ENCODE measurements at places on chromosomes 7 and 10. TPM values are rescaled to one million over a fixed set of nuclear protein-coding genes. Genes with fewer than 3 reads are reported as not detected.

The PNLIPRP1 gene
- not detected for total RNA-seq

The GNAT3 gene
- total RNA-seq, result not detected

The MACROH2A2 gene
- total RNA-seq, result 4.8 TPM

The ANKRD7 gene
- total RNA-seq, result not detected

The C7orf33 gene
- total RNA-seq, result not detected

The CLCN1 gene
- total RNA-seq, result 0.17 TPM

The SGCE gene
- 0.50 TPM for total RNA-seq

The CABCOCO1 gene
- total RNA-seq, result not detected

The OR6V1 gene
- not detected for total RNA-seq

The SAMD9L gene
- 19.8 TPM for total RNA-seq

The EBF3 gene
- total RNA-seq, result not detected

The LIPK gene
- total RNA-seq, result not detected

The TDRD1 gene
- 0.76 TPM for total RNA-seq

GRCh38 chr7:12567015-12567414 lies 3.5 kb upstream of the SCIN start:
- H3K36me3 ChIP-seq, result no peaks in the 10 kb centered on the region
- peaks cover 26% of the 10 kb centered on the region for H3K27me3 ChIP-seq
- DNase-seq, result no peak
- H3K27ac ChIP-seq, result no peak overlapping the region

- no peaks in the 10 kb centered on the region for H3K36me3 ChIP-seq
- no peaks in the 10 kb centered on the region for H3K4me1 ChIP-seq
- no peaks in the 10 kb centered on the region for H3K27me3 ChIP-seq
Observed at GRCh38 chr7:3432911-3433310, 131.9 kb downstream of the SDK1 start.

GRCh38 chr10:64733980-64734379 lies 1212.8 kb downstream of the REEP3 start:
- no peaks in the 10 kb centered on the region for H3K36me3 ChIP-seq
- no peaks in the 10 kb centered on the region for H3K4me1 ChIP-seq
- DNase-seq, result no peak
- H3K4me3 ChIP-seq, result no peak overlapping the region
- no peaks in the 10 kb centered on the region for H3K27me3 ChIP-seq

- no peaks in the 10 kb centered on the region for H3K4me1 ChIP-seq
- H3K36me3 ChIP-seq, result peaks cover 5% of the 10 kb centered on the region
- DNase-seq, result peak; percentile 62
- H3K4me3 ChIP-seq, result no peak overlapping the region
- H3K27me3 ChIP-seq, result peaks cover 23% of the 10 kb centered on the region
- H3K27ac ChIP-seq, result no peak overlapping the region
Observed at GRCh38 chr10:117442944-117443685, 67.9 kb upstream of the PDZD8 start.

GRCh38 chr10:104816501-104816900 lies 175.4 kb downstream of the SORCS3 start:
- no peaks in the 10 kb centered on the region for H3K27me3 ChIP-seq
- DNase-seq, result no peak
- no peak overlapping the region for H3K27ac ChIP-seq
- H3K4me3 ChIP-seq, result no peak overlapping the region

DNA sequence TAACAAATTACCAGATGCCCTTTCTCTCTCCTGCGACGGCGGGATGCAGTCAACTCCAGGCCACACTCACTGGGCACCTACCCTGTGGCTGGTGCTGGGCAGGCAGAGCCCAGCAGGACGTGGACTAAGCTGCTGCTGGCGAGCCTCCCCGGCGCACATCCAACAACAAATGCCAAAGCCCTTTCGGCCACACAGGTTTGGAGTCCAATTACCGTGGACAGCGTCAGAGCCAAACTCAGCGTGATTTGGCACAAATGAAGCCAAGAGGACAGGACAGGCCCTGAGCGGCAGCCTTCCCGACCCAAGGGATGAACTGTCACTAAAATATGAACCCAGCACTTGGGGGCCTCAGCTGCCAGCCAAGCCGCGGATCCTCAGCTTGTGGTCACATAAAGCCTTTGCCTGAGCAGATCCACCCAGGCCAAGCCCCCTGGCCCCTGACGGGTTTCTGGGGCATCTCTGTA lies 28.4 kb downstream of the DAGLB start:
- H3K4me3 ChIP-seq, result no peak overlapping the region
- H3K27me3 ChIP-seq, result no peaks in the 10 kb centered on the region
- H3K4me1 ChIP-seq, result peaks cover 9% of the 10 kb centered on the region
- no peak overlapping the region for H3K27ac ChIP-seq

DNA sequence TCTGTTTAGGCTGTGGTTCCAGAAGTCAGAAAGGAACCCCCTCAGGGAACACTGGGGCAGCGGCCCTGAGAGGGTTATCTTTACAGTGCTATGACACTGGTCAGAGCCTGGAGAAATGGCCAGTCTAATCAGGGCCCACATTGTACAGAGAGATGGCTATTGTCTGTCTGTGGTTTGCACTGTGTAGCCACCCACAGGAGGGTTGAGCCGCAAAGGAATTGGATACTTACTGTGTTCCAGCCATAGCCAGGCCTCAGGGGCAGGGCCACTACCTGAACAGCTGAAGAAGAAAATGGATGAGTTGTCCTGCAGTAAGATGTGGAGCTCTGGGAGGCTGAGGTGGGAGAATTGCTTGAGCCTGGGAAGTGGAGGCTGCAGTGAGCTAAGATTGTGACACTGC lies 47.5 kb upstream of the PODXL start:
- H3K27ac ChIP-seq, result no peak overlapping the region
- no peak overlapping the region for H3K4me3 ChIP-seq
- no peak for DNase-seq
- H3K27me3 ChIP-seq, result peaks cover 9% of the 10 kb centered on the region
- H3K36me3 ChIP-seq, result no peaks in the 10 kb centered on the region

- H3K4me1 ChIP-seq, result peaks cover 46% of the 10 kb centered on the region
- no peaks in the 10 kb centered on the region for H3K36me3 ChIP-seq
- H3K27me3 ChIP-seq, result peaks cover 5% of the 10 kb centered on the region
- no peak overlapping the region for H3K4me3 ChIP-seq
Observed at GRCh38 chr7:128450409-128450808, 5.3 kb upstream of the HILPDA start.

GRCh38 chr7:154463794-154464193 lies 411.6 kb downstream of the DPP6 start:
- DNase-seq, result no peak
- no peaks in the 10 kb centered on the region for H3K4me1 ChIP-seq
- no peak overlapping the region for H3K4me3 ChIP-seq
- H3K36me3 ChIP-seq, result no peaks in the 10 kb centered on the region

- no peak for DNase-seq
- peak overlapping the region; percentile 24 for H3K27ac ChIP-seq
- peaks cover 10% of the 10 kb centered on the region for H3K27me3 ChIP-seq
- peaks cover 8% of the 10 kb centered on the region for H3K4me1 ChIP-seq
- peak overlapping the region; percentile 69 for H3K4me3 ChIP-seq
- H3K36me3 ChIP-seq, result no peaks in the 10 kb centered on the region
Observed at GRCh38 chr7:157585113-157585861, 248.5 kb downstream of the DNAJB6 start.

- peaks cover 4% of the 10 kb centered on the region for H3K4me1 ChIP-seq
- DNase-seq, result no peak
- no peak overlapping the region for H3K27ac ChIP-seq
Observed at GRCh38 chr10:97923057-97923456, 73.4 kb downstream of the GOLGA7B start.

DNA sequence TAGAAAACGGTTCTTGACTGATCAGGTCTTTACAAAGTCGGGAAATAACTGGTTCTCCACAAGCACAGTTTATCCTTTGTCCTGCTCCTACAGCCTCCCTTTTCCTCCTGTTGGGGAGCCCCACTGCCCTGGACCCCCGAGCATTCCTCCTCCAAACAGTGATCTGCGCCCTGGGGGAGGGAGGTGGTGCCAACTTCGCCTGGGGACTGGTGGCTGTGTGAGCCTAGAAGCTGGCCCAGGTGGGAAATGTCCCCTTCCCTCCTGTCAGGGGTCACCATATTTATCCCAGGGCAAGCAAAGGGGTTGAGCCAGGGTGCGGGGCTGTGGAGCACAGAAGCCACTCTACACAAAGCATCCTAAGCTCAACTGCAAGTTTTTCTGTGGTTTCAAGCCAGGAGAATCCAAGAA lies 5.2 kb downstream of the HMX3 start:
- H3K27ac ChIP-seq, result no peak overlapping the region
- H3K4me3 ChIP-seq, result no peak overlapping the region
- H3K27me3 ChIP-seq, result peaks cover 85% of the 10 kb centered on the region
- H3K4me1 ChIP-seq, result peaks cover 49% of the 10 kb centered on the region
- peaks cover 2% of the 10 kb centered on the region for H3K36me3 ChIP-seq

GRCh38 chr7:116145245-116145852 lies 65.0 kb upstream of the TES start:
- no peak overlapping the region for H3K4me3 ChIP-seq
- peak; percentile 20 for DNase-seq
- H3K4me1 ChIP-seq, result peaks cover 12% of the 10 kb centered on the region
- no peaks in the 10 kb centered on the region for H3K36me3 ChIP-seq
- no peaks in the 10 kb centered on the region for H3K27me3 ChIP-seq

GRCh38 chr7:46145412-46145811 lies 224.3 kb upstream of the IGFBP3 start:
- DNase-seq, result no peak
- no peaks in the 10 kb centered on the region for H3K4me1 ChIP-seq
- no peaks in the 10 kb centered on the region for H3K36me3 ChIP-seq

GRCh38 chr10:116109881-116110280 lies 163.1 kb downstream of the GFRA1 start:
- H3K4me3 ChIP-seq, result no peak overlapping the region
- no peaks in the 10 kb centered on the region for H3K27me3 ChIP-seq
- no peaks in the 10 kb centered on the region for H3K36me3 ChIP-seq

DNA sequence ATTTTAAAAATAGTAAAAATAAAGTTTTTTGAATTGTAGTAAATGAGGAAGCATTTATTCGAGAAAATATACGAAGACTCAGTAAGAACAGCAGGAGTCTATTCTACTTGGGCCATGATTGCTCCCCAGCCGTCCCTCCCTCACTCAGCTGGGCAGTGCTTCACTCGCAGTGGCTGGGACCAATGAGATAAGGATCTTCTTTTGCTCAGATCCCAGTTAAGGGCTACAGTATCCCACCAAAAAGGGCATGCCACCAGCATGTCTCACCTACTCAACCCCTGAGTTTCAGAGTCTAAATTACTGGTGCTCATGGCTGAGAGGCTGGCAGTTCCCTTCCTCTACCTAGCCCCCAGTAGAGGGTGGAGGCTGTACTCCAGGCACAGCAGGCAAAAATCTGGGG lies 455.7 kb upstream of the PFKP start:
- H3K27me3 ChIP-seq, result peaks cover 5% of the 10 kb centered on the region
- no peaks in the 10 kb centered on the region for H3K4me1 ChIP-seq
- no peak overlapping the region for H3K4me3 ChIP-seq
- H3K27ac ChIP-seq, result no peak overlapping the region

- H3K4me3 ChIP-seq, result no peak overlapping the region
- H3K27me3 ChIP-seq, result peaks cover 19% of the 10 kb centered on the region
- H3K36me3 ChIP-seq, result no peaks in the 10 kb centered on the region
Observed at GRCh38 chr7:40799-41750, 151.3 kb upstream of the FAM20C start.

DNA sequence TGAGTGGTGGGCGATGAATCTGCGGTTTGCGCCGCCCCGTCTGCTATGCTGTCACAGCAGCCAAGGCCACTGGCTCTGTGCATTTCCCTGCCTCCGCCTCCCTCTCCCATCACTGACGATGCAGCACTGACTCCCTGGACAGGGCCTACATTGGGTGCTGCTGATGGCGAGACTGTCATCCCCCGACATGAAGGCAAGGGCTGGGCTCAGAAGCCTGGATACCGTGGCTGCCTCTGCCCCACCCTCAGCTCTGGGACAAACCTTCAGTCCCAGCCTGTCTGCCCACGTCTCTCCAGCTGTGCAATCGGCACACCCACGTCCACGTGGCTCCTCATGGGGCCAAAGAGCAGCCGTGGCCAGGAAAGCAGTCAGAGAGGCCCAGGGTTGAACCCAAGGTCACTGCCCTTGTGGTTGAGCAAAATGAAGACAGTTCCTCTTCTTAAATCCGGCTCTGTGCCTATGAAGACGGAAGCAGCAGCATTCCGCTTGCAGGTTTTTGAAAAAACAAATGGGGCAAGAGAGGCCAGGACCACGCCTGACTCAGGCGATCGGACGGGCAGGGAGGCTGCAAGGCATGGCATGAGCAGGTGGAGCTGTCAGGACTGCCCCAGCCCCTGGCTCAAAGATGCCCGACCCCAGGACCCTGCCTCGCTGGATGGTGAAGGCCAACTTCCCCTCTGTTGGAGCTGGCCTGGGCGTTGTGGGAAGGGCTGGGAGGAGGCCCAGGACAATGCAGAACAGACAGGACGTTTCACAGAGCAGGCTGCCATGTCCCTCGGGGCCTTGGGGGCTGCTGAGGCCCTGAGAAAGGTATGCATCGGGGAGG lies 517.5 kb downstream of the DNAJB6 start:
- H3K36me3 ChIP-seq, result no peaks in the 10 kb centered on the region
- H3K27ac ChIP-seq, result no peak overlapping the region
- H3K4me1 ChIP-seq, result peaks cover 10% of the 10 kb centered on the region
- no peaks in the 10 kb centered on the region for H3K27me3 ChIP-seq

- no peak overlapping the region for H3K27ac ChIP-seq
- H3K4me1 ChIP-seq, result no peaks in the 10 kb centered on the region
- DNase-seq, result no peak
- H3K36me3 ChIP-seq, result no peaks in the 10 kb centered on the region
- H3K4me3 ChIP-seq, result no peak overlapping the region
- H3K27me3 ChIP-seq, result peaks cover 10% of the 10 kb centered on the region
Observed at GRCh38 chr10:86357676-86358075, 8.9 kb downstream of the GRID1 start.

DNA sequence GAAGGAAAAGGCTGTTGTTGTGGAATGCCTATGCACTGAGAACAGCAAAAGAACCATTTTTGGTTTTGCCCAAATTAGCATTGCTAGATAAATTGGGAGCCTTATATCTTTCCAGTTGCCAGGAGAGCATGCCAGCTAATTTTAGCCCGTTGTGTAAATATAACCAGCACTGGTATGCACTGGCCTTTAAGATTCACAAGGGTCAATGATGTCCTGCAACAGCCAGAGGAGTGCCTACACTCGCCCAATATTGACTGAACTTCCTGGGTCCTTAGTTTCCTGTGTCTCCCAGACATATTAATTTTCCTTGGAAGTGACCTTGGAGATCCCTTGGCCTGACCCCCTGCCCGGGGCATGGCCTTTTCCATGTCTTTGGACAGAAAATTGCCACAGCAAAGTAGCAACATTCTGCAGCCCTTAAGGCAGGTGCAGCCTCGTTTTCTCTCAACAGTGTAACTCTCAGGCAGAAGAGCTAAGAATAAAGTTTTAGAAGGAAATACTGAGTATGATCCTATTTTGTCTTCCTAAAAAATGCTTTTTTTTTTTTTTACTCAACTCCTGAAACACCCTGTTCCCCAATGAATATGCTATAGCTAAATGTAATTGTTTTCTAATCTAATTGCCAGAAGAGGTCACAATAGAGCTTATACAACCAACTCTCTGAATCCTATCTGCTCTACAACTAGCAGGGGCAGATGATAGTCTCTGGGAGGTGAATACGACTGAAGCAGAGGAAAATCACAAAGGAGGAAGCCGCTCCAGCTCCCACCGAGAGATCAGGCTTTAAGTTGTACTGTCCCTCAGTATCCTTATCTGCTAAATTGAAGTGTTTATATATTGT lies 131.9 kb upstream of the PCGF5 start:
- H3K36me3 ChIP-seq, result peaks cover 2% of the 10 kb centered on the region
- H3K4me1 ChIP-seq, result no peaks in the 10 kb centered on the region
- DNase-seq, result no peak
- H3K4me3 ChIP-seq, result no peak overlapping the region
